T-helper 17 cell (primary cell): ENCODE measurements at places on chromosomes 5 and 9.

- no peak for DNase-seq
Observed at GRCh38 chr9:127448112-127448805, 2.9 kb downstream of the RPL12 start.

GRCh38 chr9:127707766-127708165 is 978 bp downstream of the CFAP157 start:
- DNase-seq, result no peak

DNA sequence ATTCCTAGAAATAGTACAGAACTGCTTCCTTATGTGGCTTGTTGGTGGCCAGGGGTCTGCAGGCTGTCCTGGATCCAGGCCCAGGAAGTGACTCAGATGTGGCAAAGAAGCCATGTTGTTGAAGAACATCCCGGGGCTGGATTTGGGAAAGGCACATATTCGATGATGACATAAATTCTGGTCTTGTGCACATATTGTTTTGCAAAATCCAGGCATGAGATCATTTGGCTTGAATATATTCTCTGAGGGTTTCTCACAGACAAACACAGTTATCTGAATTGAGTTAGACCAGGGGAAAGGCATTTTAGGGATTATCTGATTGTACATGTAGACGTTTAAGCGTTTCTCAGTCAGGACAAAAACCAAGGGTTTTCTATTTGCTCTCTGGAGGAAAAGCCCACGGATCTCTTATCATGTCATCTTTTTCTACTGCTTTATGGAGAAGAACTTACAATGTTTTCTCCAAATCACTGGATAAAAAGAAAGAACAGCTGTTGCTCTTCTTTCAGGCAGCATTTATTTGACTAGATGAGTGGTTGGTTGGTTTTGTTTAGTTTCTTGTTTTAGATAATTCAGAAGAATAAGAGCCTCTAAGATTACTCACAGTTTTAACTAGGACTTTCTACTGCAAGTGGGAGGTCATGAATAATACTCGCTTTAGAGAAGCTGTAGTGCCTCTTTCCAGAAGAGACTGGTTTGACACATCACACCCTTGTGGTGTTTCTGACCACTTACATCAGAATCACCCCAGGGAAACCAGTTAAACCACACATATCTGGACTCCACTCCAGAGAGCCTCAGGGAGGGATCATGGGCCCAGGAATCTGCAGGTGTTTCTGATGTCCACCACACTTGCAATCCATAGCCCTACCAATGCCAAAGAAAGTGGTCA is 29.5 kb upstream of the LHFPL2 start:
- no peak for DNase-seq

DNA sequence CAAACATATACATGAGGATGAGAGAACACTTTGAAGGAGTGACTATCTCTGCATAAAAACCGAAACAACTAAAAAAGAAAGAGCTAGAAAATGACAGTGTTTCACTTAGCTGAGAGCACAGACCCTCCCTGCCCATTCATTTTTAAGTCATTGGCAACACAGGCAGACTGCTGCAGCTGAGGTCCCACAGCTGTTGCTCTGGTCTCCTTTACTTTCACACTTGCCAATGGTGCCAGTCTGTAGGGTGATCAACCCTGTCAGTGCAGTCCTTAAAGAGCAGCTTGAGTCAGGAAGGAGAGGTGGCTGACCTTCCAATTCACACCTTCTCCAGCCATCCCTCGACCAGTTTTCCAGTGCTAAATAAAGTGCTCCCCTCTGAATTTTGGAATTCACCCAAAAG is 508.3 kb upstream of the CCNG1 start:
- DNase-seq, result no peak

GRCh38 chr9:11755951-11756350 is 937.2 kb upstream of the TYRP1 start:
- DNase-seq, result no peak

DNA sequence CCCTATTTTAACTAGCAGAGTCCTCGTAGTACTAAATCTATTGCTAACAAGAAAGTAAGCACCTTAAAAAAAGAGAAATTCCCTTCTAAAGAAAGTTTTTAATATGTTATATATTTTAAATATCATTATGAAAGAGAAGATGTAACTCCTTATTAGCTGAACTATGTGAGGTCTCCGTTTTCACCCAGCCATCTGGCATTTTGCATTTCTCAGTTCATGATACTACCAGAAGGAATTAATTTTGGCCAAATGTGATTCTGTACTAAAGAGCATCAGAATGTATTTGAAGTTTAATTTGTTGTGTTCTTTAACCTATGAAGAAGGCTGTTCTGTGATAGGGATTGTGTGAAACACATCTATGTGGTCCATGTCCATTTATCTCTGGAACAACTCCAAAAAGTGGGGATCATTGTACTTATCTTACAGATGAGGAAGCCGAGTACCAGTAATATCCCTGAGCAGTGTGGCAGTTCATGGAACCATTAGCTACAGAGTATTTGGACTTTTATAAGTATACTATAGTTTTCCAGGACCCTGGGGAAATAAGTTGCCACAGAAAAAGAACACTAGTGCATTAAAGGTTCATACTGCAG is 29.8 kb downstream of the TNFAIP8 start:
- DNase-seq, result no peak
